Hematopoietic multipotent progenitor cell (in vitro differentiated cells): ENCODE measurements at places on chromosomes 7 and 10. TPM values are rescaled to one million over a fixed set of nuclear protein-coding genes. Genes with fewer than 3 reads are reported as not detected.

DNA sequence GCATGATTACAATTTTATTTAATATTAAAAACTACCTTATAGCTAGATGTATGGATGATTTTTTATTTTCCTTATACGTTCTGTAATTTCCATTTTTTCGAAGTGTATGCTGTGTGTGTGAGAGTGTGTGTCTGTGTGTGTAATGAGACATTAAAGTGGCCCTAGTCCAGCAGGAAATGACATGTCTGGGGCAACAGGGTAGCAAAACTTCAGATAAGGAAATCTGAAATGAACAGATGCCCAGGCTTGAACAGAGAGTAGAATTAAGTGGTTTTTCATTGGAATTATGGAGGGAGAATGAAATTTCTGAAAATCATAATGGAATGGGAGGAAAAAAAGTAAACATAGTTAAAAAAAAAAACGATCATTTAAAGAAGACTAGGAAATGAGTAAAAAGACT, 200.6 kb downstream of the NRG3 start:
- DNase-seq, result no peak

DNA sequence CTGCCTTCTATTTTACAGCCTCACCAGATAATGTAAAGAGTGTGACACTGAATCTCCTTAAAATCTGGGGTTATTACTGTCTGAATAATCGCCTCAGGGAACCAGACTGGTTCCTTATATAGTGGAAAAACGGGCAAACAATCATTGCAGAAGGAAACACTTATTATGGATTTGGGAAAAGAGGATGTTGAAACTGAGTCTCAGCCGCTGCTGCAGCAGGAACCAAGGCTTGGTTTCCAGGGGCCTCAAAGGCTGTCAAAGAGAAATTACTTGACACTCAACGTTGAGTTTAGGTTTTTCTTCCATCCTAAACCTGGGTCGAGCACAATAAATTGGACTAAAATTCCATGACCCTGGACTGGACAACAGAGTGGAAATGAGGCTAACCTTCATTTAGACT, 103.8 kb upstream of the AHR start:
- DNase-seq, result no peak

GRCh38 chr10:130553826-130554225, 417.6 kb downstream of the GLRX3 start:
- no peak for DNase-seq

- no peak for DNase-seq
Measured at GRCh38 chr7:47192978-47193377, 388.9 kb downstream of the TNS3 start.

DNA sequence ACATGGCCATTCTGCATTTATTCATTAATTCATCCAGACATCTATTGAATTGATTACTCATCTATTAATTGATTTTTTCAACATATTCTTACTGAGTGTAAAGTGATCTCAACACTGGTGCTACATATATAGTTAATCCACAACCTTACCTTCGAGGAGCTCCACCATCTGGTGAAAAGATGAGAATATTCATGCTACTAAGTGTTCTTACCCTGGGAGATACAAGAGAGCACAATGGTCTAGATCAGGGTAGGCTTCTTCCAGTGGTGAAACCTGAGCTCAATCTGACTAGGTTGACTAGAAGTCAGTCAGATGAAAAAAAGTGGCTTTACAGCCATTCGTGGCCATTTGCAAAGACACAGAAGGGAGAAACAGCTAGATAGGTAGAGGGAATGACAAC, 507.4 kb downstream of the ANKRD7 start:
- no peak for DNase-seq

GRCh38 chr7:41793556-41793955, 90.7 kb upstream of the INHBA start:
- DNase-seq, result no peak

GRCh38 chr10:10869592-10869991, 148.1 kb upstream of the CELF2 start:
- no peak for DNase-seq

- no peak for DNase-seq
Measured at GRCh38 chr7:50146692-50147091, 53.6 kb upstream of the ZPBP start.

DNA sequence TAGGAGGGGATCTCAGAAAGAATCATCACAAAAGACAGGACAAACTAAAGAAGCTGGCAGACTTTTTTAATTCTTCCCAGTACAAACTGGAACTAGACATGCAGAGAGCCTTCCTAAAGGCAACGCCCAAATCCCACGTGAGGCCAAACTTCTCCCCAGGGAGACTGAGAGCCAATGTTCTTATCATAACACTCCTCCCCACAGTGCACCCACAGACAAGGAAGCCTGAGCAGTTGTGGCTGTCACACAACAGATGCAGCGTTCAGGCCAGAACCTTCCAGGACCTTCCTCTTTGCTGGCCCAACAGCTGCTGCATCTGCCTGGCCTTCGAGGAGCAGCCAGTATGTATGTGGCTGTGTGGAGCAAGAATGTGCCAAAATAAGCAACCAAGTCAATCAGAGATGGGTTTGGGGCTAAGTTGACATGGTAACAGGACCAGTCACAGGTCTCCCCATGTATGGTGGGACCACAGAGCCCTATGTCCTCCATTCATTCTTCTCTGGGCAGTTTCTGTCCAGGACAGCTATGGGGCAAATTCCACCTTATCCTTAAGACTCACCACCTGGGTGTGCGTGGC, 34.9 kb downstream of the SRPK2 start:
- DNase-seq, result peak; percentile 24

GRCh38 chr10:43622038-43622437, 15.8 kb downstream of the ZNF485 start:
- no peak for DNase-seq

- no peak for DNase-seq
Measured at GRCh38 chr7:30796105-30796869, 25.1 kb downstream of the MINDY4 start.

- no peak for DNase-seq
Measured at GRCh38 chr7:87144173-87144657, 8.0 kb upstream of the DMTF1 start.

GRCh38 chr7:148799893-148800555, 84.1 kb downstream of the EZH2 start:
- no peak for DNase-seq

DNA sequence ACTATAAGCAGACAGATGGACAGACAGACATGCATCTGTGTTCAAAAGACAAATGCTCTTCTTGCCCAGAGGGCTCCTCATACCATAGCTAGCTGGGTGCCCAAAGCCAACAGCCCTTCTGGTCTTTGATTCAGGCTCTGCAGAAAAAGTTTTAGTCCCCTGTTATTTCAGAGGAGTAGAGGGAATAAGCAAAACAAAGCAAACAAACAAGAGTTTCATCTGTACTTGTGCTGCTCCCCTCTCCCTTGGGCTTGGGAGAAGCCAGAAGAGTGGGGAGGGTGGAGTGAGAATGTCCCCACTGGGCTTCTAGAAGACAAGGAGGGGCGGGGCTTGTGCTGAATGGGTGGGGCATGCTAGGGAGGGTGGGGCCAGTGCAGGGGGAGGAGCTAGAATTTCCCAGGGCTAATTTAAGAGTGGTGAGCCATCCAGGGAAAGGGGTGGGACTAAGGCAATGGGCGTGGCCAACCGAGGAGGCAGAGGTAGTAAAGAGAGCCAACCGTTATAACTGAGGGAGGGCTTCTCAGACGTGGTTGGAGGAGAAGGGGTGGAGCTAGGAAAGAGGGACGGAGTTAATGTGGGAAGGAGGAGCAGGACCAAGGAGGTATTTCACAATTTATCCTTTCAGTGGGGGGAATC, 101.2 kb upstream of the MGMT start:
- no peak for DNase-seq

DNA sequence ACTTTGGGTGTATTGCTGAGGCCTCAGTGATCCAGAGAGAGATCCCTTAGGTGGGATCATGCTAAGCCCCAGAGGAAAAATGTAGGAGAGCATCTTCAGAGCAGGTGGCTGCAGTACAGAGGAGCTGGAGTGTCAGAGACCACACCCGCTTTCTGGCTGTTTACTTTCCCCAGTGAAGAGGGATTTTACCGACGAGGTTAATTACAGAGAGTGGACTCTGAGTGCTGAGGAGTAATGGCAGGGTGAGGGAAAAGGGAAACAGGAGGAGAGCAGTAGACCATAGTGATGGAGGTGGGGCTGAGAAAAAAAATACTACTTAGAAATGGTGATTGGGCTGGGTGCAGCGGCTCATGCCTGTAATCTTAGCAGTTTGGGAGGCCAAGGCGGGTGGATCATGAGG, 43.3 kb upstream of the HBP1 start:
- no peak for DNase-seq

DNA sequence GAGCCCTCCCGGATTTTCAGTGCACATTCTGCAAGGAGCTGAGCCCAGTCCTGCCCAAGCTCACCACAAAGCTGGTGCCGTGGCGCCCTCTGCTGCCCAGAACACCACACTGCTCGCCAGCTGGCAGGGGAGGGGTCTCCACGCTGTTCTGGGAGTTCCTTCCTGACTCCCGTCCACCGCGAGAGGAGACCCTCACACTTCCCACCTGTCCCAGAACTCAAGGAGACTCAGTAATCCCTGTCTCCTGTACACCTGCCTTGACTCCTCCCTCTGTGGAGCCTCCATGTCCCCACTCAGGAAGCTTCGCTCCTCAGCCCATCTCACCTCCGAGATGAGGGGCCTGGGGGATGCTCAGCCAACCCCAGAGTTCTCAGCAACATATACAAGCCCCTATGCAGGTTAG, 11.3 kb downstream of the C10orf105 start:
- peak; percentile 46 for DNase-seq

DNA sequence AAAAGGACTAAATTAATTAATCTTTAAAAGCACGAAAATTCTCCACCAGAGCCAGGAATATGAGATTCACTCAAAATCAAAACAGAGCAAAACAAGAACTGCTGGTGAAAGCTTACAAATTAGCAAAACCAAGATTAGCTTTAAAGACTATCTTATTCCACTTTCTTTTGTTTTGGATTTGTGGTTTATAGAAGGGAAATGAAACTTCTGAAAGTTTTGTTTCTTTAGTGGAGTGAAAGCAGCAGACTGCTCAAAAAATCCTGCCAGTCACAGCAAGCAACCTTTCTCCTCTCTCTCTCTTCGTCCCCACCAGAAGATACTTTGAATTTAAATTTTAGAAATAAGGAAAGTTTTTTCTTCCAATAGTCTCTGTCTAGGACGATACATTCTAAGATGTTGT, 7.8 kb downstream of the ACTA2 start:
- peak; percentile 3 for DNase-seq

DNA sequence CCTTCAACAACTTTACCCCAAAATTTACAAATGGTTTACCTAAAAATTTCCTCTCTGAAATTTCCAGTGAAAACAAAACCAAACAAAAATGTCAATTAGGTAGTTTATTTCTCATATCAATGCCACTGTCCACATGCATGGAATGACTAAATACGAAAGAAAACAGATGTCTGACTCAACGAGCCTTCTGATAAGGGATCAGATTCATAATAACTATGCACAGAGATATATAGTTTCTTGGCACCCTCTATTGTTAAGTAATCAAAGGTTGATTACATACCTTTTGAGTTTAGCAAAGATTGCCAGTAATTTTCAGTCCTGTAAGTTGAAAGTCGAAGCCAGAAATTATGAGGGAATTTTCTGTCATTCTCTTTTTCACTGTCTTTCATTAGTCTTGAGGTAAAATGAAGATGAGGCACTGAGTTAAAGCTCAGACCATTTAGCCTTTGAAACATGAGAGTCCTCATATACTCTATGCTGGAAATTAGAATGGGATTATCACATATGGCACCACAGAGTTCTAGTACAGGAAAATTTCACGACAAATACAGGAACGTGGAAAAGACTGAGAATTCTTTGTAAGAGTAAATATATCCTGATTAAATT, 519.1 kb upstream of the ANKRD30A start:
- no peak for DNase-seq

DNA sequence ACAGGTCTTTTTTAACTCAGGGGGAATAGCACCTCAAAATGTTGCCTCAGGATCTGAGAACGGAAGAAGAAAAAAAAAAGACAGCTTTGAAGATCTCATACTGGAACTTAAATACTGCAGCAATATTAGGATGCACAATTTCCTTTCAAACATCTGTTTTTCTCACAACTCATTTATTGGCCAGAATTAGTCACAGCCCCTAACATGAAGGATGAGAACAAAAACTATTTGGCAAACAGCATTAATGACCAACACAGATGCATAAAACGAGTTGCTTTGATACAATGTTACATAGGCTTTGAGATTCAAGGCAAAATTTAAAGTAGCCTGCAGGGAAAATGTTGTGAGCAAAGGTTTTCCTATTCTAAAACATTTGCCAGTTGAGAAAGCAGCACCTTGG, 36.5 kb downstream of the JMJD1C start:
- no peak for DNase-seq

GRCh38 chr7:129574487-129574886, 37.0 kb upstream of the NRF1 start:
- no peak for DNase-seq

GRCh38 chr7:80147543-80148391, 13.1 kb downstream of the GNAI1 start:
- DNase-seq, result no peak

DNA sequence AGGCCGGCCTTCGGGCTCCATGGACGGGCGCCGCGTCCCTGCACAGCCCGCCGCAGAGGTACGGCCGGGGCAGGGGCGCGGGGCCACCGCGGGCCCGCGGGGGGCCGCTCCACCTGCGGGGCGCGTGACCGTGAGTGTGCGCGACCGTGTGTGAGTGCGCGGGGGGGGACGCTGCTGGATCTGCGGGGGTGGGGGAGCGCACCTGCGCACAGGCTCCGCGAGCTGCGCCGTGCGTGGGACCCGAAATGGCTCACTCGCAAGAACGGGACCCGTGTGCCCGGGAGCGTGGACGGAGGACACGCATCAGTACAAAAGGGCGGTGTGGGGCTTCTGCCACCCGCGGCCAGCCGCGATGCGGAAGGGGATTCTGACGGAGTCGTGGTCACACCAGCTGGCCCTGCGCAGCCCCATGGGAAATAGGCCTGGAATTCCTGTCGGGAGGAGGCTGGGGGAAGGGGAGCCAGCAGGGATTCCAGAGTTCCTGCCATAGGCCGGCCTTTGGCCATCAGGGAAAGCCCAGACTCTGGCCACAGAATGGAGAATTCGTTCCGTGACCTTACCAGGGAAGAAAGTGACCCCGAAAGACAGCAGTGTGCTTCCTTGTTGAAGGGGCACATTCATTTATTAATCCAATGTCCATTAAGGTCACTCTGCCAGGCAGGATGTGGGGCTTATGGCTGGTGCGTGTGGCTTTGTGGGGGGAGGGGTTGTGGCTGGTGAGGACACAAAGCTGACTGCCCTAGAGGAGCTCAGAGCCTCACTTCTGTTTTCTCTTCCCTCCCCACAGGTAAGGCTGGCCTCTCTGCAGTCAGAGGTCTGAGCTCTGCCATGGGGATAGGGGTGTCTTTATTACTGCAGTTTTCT, 494 bp downstream of the REPIN1 start:
- peak; percentile 42 for DNase-seq

VSTM4 gene
- 0.27 TPM for total RNA-seq

AKR1C3 gene
- total RNA-seq, result 121 TPM

RPEL1 gene
- total RNA-seq, result 0.27 TPM

C7orf57 gene
- total RNA-seq, result 0.27 TPM

HOXA1 gene
- 0.27 TPM for total RNA-seq

ZNF282 gene
- 31.5 TPM for total RNA-seq

METTL27 gene
- 0.27 TPM for total RNA-seq

DRGX gene
- total RNA-seq, result not detected

SYT15B gene
- total RNA-seq, result under 0.01 TPM

CTTNBP2 gene
- under 0.01 TPM for total RNA-seq

SFRP5 gene
- total RNA-seq, result 1.9 TPM

LIPJ gene
- 0.27 TPM for total RNA-seq

SSC4D gene
- 0.81 TPM for total RNA-seq

NXPH1 gene
- not detected for total RNA-seq

UPK3B gene
- 1.1 TPM for total RNA-seq

HECW1 gene
- total RNA-seq, result not detected

SUN1 gene
- total RNA-seq, result 118 TPM
